ENCODE measurements at places on chromosomes 5 and 9.

GRCh38 chr9:68651280-68651893 is 53.7 kb upstream of the PIP5K1B start:
- DNase-seq, result no peak

GRCh38 chr9:129341987-129342348 is 163.9 kb upstream of the IER5L start:
- no peak for DNase-seq

DNA sequence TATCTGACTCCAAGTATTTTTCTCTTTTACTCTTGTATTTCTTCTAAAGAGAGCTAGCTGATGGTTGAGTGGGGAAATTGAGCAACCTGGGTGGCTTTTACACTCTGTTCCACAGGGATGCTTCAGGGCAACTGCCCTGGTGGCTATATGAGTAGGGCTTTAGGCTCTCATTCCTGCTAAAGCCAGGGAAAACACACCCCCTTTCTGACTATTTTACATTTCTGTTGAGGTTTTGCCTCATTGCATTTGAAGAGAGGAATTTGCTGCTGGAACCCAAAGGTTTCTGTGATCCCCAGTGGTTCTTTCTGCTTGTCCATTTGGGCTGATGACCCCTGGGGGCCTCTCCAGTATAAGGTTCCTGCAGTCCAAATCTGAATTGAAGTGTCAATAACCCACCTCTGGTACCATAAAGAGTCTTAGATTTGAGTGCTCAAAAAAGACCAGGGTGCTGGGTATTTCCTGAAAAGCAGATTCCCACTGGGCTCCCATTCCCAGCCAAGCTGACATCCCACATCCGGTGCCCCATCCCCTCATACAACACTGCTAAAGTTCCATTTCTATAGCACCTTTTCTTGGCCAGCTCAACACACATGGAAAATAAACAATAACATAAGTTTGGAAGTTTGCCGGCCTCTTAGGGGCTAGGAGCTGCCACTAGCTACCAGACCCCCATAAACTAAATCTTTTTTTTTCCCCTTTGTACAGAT is 59.5 kb downstream of the PAPPA start:
- no peak for DNase-seq

GRCh38 chr9:79756414-79756813 is 184.6 kb downstream of the TLE4 start:
- DNase-seq, result no peak

DNA sequence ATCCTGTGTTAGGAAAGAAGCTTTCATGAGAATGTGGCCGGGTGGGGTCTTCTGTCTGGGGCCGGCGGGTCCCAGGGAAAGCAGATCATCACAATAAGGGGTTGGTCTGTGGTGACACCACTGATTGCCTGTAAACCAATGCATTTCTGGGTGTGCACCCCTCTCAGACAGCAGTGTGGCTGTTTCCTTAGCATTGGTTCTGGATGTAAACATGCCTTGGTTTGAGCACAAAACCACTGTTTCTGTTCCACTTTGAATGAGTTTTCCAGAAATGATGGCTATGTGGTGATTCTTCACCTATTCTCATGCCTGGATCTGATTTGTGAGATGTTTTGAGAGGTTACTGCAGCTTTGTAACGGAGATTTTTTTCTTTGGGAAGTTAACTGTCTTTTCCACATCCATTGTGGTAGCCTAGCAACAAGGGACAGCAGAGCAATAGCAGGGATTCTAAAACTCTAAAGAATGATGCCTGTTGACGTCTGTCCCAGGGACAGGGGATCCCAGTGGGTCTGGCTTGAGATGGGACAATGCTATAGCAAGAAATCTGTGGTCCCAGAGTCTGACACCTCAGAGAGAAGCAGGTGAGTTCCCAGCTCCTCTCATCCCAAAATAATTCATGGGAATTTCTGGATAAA is at the start of gene CCDC192:
CCDC192 (plus strand) TSS at position 466 of the 636 bp plus-strand sequence; CDS start at position 521, 55 bp downstream.
- no peak for DNase-seq

- DNase-seq, result no peak
These were observed 51.2 kb upstream of the SNAPC3 start for GRCh38 chr9:15371448-15371845.

GRCh38 chr9:75422944-75423522 is 334.7 kb downstream of the OSTF1 start:
- no peak for DNase-seq
